ENCODE measurements at places on chromosomes 2 and 18.
A peak's percentile ranks its signal among the peaks of the same experiment; 100 is the strongest.

DNA sequence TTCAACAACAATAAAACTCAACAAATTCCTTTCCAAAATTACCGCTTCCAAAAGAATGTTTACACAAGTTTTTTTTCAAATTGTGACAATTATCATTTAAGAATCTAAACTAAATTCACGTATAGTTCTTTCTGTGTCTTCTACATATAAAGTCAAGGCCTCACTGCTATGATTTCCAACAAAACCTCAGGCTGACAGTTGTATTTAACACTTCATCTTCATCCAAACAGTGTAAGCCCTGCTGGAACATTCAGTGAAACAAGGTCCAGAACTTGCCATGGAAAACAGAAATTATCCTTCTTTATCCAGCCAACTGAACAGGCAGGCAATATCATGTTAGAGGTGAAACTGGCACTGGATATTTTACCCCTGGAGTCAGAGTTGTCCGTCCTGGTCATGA is 357.9 kb downstream of the PID1 start:
- no peak overlapping the region for H3K4me3 ChIP-seq
- no peak overlapping the region for H3K27ac ChIP-seq
- no peaks in the 10 kb centered on the region for H3K27me3 ChIP-seq
- no peak for DNase-seq

DNA sequence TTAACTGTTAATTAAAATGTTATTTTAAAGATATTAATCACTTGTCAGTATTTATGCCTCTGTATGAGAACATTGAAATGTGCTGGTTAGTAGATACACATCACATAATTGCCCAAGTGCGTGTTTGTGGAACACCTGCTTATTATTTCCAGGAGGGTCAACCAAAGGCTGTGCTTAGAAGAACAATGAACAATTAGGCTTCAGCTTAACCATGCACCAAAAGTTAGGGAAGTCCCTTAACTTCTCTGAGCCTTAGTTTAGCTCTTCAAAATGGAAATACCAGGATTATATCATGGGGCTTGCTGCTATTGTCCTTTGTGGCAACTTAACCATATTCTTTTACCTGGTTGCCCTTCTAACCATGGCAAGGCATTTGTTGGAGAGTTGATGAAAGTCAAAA is 43.0 kb upstream of the PLA2R1 start:
- no peaks in the 10 kb centered on the region for H3K36me3 ChIP-seq
- H3K4me1 ChIP-seq: no peaks in the 10 kb centered on the region
- no peak for DNase-seq
- no peaks in the 10 kb centered on the region for H3K27me3 ChIP-seq
- H3K27ac ChIP-seq: no peak overlapping the region

DNA sequence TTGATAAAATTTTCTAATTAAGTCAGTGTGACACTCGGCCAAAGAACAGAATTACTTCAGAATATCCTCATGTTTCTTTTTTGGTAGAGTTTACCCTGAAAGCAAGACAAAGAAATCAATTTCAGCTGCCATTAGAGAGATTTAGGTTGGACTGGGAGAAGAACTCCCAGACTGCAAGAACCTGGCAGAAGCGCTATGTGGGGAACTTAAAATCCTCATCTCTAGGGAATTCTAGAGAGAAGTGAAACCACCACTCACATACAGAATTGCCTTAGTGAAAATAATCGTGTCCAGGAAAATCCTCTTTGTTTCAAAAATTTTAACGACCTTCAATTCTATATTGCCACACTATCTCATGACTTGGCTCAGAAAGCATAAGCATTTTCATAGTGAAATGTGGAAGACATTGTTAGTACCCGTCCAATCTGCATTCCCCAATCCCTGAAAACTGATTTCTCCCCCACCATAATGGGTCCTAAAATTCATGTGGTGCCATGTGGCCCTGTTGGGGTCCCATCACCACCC is 297.3 kb upstream of the MEIS1 start:
- no peak overlapping the region for H3K27ac ChIP-seq
- DNase-seq: no peak
- H3K4me3 ChIP-seq: no peak overlapping the region
- peaks cover 1% of the 10 kb centered on the region for H3K27me3 ChIP-seq

GRCh38 chr2:44894058-44894457 is 47.4 kb upstream of the SIX3 start:
- H3K27ac ChIP-seq: no peak overlapping the region
- no peaks in the 10 kb centered on the region for H3K4me1 ChIP-seq
- H3K27me3 ChIP-seq: peaks cover 19% of the 10 kb centered on the region
- no peak overlapping the region for H3K4me3 ChIP-seq
- no peaks in the 10 kb centered on the region for H3K36me3 ChIP-seq
- DNase-seq: no peak

GRCh38 chr2:171316220-171316619 is 117.6 kb downstream of the METTL8 start:
- no peak overlapping the region for H3K27ac ChIP-seq
- H3K27me3 ChIP-seq: no peaks in the 10 kb centered on the region
- H3K36me3 ChIP-seq: peaks cover 14% of the 10 kb centered on the region
- no peak overlapping the region for H3K4me3 ChIP-seq
- no peak for DNase-seq

GRCh38 chr18:46892842-46893241 is 24.5 kb downstream of the PIAS2 start:
- DNase-seq: no peak
- H3K36me3 ChIP-seq: peaks cover 26% of the 10 kb centered on the region
- H3K4me1 ChIP-seq: peaks cover 48% of the 10 kb centered on the region
- peak overlapping the region; percentile 2 for H3K4me3 ChIP-seq

GRCh38 chr2:187939180-187939579 is 352.5 kb upstream of the GULP1 start:
- no peak overlapping the region for H3K27ac ChIP-seq
- no peak for DNase-seq
- H3K4me3 ChIP-seq: no peak overlapping the region

DNA sequence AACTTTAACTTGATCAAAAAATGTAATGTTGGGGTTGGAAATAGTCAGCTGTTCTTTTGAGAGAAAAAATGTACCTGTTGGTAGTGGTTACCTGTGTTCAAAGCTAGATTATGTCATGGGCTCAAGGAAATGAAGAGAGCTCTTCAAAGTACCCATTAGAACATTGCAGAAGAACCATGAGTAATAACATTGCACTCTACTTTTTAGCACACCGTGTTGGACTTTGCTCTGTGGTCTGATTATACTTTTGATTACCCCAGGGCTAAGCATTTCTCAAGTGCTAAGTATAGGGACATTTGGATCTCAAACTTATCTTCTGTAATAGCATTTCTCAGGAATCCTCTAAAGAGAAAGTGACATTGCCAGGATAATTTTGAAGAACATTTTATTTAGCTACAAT is 1122.8 kb upstream of the CELF4 start:
- H3K36me3 ChIP-seq: no peaks in the 10 kb centered on the region
- no peak overlapping the region for H3K4me3 ChIP-seq
- no peaks in the 10 kb centered on the region for H3K4me1 ChIP-seq
- no peak for DNase-seq
- H3K27ac ChIP-seq: no peak overlapping the region

DNA sequence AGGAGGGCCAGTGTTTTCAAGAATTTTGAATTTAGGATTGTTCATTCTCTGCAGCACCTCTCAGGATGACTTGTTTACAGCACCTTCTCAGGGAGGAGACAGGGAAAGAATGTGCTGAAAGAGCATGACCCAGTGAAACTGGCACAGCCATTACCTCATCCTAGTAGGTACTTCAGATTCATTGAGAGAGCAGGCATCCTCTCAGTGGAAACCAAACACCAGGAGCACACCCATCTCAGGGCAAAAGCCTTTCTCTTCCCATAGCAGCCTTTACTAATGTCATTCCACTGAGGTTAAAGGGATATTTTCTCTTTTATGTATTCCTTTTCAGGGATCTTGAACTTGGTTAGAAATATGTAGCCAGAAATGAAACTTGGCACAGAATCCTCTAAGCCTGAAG is 2.6 kb downstream of the MAP2 start:
- no peak for DNase-seq
- H3K36me3 ChIP-seq: no peaks in the 10 kb centered on the region
- H3K4me3 ChIP-seq: no peak overlapping the region

- no peaks in the 10 kb centered on the region for H3K36me3 ChIP-seq
- no peak overlapping the region for H3K4me3 ChIP-seq
- no peaks in the 10 kb centered on the region for H3K27me3 ChIP-seq
- H3K4me1 ChIP-seq: no peaks in the 10 kb centered on the region
- H3K27ac ChIP-seq: no peak overlapping the region
Measured at GRCh38 chr2:163751696-163752095, 15.9 kb upstream of the FIGN start.

DNA sequence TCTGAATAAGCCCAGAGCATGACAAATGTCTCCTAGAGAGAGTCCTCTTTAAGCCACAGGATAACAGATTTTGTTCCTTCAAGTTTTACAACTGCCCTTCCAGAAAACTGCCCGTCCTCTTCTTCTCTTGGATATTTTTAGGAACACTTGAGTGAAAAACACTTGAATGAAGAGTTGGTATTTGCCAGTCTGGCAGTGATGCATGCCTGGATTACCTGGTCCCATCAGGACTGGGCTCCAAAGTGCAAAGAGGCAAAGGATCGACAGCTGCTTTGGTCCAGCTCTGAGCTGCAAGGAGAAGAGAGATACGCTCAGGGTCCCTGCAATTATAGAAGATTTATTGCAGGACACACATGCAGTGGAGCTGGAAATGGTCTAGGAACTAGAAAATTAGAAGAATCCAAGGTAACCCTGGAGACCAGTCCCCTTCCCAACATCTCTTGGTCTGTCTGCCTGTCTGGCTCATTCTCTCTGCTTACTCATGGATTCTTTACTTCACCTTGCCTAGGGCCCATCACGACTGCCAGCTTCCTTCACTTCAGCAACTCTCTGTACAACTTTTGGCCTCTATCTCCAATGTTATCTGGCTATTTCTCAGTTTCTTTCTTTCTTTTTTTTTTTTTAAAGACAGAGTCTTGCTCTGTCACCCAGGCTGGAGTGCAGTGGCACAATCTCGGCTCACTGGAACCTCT is 112.1 kb upstream of the SIX2 start:
- no peaks in the 10 kb centered on the region for H3K27me3 ChIP-seq
- no peaks in the 10 kb centered on the region for H3K36me3 ChIP-seq
- no peaks in the 10 kb centered on the region for H3K4me1 ChIP-seq
- no peak for DNase-seq

DNA sequence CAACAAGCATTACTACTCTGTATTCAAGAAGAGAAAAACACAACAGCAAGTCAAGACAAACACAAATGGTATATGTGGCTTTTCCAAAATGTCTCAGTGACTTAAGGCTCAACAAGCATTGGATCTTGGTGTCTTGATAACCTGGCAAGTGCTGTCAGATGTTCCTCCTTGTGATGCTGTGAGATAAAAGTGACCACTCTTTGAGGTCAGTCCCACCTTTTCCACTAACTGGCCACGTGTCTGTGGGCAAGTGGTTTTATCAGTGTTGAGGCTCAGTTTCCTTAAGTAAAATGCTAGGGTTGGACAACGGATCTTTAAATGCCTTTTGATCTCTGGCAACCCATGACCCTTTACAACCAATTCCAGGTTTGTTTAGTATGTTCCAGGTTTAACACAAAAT is 98.7 kb downstream of the BCL2 start:
- H3K27me3 ChIP-seq: no peaks in the 10 kb centered on the region
- H3K27ac ChIP-seq: no peak overlapping the region
- no peak overlapping the region for H3K4me3 ChIP-seq
- DNase-seq: no peak
- peaks cover 7% of the 10 kb centered on the region for H3K36me3 ChIP-seq

DNA sequence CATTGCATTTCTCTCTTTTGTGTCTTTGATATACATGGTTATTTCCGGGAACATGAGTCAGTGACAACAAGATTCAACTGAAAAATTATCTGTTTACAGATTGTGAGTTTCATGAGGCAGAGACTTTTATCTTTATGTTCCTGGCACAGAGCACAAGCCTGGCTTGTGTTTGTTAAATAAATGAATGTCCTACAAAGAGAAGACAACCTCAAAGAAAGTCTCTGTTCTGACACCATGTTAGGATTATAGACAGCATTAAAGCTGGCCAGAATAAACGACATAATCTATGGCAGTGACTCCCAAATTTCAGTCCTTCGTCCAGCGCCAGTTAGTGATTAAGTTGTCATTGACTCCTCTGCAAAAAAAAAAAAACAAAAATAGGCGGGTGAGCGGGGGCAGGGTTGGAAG is 97.4 kb upstream of the DNAJC10 start:
- DNase-seq: no peak
- no peaks in the 10 kb centered on the region for H3K36me3 ChIP-seq
- no peaks in the 10 kb centered on the region for H3K27me3 ChIP-seq

- H3K27me3 ChIP-seq: no peaks in the 10 kb centered on the region
- H3K4me1 ChIP-seq: peaks cover 55% of the 10 kb centered on the region
- no peak for DNase-seq
- peaks cover 21% of the 10 kb centered on the region for H3K36me3 ChIP-seq
- H3K27ac ChIP-seq: peak within 1 kb of the TSS; percentile 91
Measured at GRCh38 chr18:69947361-69948133, at the start of gene CD226. TSS of gene CD226 (minus strand) at chr18:69947873. CDS start at chr18:69947406, 467 bp downstream.

- DNase-seq: peak; percentile 40
- H3K36me3 ChIP-seq: no peaks in the 10 kb centered on the region
Measured at GRCh38 chr2:119694845-119695521, 16.0 kb downstream of the TMEM177 start.

GRCh38 chr2:5691221-5691984 is 781 bp upstream of the SOX11 start:
- H3K36me3 ChIP-seq: peaks cover 7% of the 10 kb centered on the region
- H3K27ac ChIP-seq: no peak overlapping the region
- H3K4me1 ChIP-seq: peaks cover 3% of the 10 kb centered on the region
- H3K4me3 ChIP-seq: no peak overlapping the region
- H3K27me3 ChIP-seq: peaks cover 35% of the 10 kb centered on the region

GRCh38 chr18:61851940-61852451 is 40.8 kb downstream of the RNF152 start:
- no peak overlapping the region for H3K4me3 ChIP-seq
- no peak overlapping the region for H3K27ac ChIP-seq
- H3K36me3 ChIP-seq: no peaks in the 10 kb centered on the region

DNA sequence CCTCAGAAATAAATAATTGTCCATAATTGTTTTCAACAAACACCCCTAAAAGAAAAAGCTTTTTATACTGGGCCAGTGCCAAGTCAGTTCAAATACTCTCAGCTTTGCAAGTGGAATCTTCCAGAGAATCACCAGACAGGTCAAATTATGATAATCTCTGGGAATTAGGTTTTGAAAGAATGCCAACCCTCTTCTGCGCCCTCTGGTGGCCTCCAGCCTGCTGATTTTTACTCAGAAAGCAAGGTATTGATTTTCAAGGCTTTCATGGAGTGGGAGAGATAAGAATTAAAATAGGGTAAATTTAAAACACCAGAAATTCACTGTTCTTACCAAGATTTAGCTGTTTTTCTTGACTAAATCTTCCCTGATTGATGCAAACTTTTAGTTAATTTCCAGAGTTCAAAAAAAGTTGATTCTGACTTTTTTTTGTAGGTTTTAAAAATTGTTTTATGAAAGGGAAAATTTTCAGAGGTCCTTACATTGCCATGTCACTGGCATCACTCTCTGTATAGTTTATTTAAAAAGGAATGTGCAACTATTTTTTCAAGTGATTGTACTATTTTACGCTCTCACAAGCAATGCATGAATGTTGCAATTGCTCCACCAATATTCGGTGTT is 282.9 kb upstream of the TNP1 start:
- H3K36me3 ChIP-seq: peaks cover 6% of the 10 kb centered on the region
- DNase-seq: no peak
- H3K4me1 ChIP-seq: no peaks in the 10 kb centered on the region
- peaks cover 8% of the 10 kb centered on the region for H3K27me3 ChIP-seq

Measured in naive thymus-derived CD8-positive, alpha-beta T cell (primary cell).